ENCODE measurements at places on chromosomes 7 and 10.

GRCh38 chr7:68245688-68246087 lies 1249.1 kb downstream of the TYW1 start:
- no peak for DNase-seq

- no peak for DNase-seq
Measured at GRCh38 chr10:31171402-31172083, 139.9 kb upstream of the ZNF438 start.

DNA sequence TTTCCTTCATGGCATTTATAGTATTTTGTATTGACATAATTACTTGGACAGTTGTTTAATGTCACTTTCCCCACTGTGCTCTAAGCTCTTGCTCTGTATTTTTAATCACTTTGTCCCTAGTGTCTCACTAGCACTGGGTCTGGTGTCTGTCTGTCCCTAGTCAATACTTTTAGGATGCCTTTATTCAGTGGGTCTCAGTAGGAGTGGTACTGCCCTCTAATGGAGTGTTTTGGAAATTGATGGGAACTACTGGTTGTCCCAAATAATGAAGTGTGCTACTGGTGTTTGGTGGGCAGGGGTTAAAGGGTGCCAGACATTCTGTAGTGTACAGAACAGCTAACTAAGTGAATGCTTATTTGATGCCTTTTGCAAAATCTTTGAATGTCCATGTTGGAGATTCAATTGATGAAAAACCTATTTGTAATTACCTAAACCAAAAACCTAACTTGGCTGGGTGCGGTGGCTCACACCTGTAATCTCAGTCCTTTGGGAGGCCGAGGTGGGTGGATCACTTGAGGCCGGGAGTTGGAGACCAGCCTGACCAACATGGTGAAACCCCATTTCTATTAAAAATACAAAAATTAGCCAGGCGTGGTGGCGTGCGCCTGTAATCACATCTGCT lies 33.3 kb downstream of the CDK14 start:
- DNase-seq: no peak

DNA sequence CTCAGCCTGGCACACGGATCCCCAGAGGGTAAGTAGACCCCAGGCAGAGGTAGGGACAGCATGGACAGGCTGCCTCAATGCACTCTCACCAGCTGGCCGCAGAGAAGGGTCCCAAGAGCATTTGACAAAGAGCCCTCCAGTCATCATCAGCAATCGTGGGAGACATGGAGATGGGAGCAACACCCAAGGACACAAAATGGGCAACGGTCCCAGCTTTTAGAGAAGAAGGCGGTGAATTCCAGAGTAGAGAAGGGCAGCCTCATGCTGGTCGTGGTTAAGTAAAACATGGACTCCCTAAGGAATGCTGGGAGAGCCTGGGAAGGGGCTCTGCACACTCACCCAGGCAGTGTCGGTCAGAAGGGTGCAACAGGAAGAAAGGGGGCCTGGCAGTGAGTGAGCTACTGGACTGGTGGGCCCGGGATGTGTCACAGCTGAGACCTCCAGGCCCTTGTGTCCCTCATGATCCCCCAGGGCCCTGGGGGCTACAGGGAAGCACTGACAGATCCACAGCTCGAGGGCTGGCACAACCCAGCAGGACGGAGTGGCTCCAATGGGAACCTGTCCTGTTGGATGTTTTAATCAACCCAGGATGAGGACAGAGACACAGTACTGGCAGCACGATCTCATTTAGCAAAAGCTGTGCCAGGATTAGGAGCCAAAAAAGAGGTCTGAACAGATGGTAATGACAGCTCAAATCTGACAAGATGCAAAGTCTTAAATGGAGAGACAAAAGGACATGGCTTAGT lies 147.1 kb downstream of the NEURL1 start:
- DNase-seq: no peak

DNA sequence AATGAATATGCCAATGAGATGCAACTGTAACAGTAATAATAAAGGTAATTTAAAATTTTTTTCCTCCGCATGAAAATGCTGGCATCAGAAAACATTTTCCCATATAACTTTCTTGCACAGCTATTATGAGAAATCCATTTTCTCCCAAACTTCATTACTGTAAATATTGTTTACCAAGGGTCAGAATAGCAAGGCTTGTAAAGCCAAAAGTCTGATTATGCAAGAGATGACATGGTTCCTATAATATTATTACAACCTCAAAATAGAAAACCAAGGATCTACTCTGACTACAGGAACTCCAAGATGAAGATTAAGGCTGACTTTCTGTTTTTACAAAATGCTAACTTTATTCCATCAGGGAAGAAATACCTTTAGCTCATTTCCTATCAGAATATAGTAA lies 162.7 kb upstream of the CDK1 start:
- DNase-seq: no peak

- no peak for DNase-seq
Measured at GRCh38 chr7:37690206-37690605, 6.6 kb downstream of the GPR141 start.

GRCh38 chr7:25149836-25150235 lies 24.8 kb upstream of the CYCS start:
- no peak for DNase-seq

- DNase-seq: no peak
Measured at GRCh38 chr10:94076325-94076841, 82.7 kb downstream of the PLCE1 start.

GRCh38 chr7:80871228-80871627 lies 47.6 kb downstream of the SEMA3C start:
- no peak for DNase-seq

- no peak for DNase-seq
Measured at GRCh38 chr7:101207459-101207858, 6.6 kb upstream of the MOGAT3 start.

DNA sequence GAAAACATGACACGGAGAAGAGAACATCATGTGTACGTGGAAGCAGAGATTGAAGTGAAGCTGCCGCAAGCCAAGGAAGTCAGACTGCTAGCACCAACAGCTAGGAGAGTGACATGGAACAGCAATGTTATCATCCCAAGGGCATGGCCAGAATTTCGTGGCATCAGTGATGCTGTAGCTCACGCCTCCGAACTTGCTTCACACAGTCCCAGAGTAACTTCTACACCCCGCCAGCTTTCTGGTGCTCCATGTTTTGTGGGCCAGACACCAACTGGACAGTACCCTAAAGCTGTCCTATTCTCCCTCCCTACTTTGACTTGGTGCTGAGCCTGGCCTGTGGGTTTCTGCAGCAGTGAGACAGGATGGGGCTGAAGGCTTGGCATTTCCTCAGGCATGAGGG lies 33.0 kb upstream of the EMX2 start:
- no peak for DNase-seq

All from substantia nigra (tissue), 51 donors.